ENCODE measurements at places on chromosomes 11 and 22.

DNA sequence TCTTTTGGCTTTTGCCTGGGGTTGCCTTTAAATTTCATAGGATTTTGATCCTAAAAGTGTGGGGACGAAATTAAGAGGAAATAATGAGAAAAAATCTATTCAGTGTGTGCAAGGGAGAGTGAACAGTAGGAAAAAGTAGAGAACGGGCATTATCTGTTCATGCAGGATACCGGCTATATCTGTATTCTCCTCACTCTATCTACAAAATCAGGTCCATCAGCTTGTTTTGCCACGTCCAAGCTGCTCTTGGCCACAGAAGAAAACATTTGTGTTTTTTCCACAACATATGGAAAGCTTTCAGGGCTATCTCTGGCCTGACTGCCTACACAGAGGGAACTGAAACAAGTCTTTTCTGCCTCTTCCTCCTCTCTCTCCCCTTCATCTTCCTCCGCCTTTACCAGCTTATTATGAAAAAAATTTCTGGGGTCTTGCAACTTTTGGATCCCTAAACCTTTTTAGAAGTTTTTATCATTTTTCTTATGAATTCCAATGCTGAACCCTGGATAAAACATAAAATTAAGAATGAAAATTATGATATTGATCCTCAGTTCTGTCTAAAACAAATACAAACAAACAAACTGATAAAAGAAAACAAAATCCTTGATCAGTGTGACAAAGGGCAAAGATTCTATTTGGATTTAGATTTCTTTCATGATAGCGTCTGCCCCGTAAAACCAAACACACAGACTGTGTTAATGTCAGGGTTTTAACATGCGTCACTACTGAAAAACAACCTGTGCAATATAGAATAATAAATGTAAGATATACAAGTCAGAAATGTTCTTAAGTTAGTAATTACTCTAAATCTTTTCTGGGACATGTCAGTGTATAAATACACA, 219.7 kb downstream of the CNTN5 start:
- no peak for DNase-seq

DNA sequence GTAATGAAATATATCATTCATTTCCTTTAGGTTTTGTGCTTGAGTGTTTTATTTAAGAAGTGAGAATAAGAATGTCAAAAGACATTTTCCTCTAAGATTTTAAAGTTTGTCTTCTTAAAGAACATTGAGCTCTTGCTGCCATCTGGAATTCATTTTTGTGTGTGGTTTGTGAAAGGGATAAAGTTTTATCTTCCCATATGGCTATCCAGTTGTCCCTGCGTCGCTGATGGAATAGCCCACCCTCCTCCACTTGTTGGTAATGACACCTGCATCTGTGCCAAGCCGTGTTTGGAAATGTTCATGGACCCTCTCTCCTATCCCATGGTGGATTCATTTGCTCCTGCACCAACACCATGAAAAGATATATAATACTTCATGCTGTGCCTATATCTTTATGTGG, 901.5 kb downstream of the BRD1 start:
- DNase-seq: no peak

- no peak for DNase-seq
Observed at GRCh38 chr11:130749216-130749615, 167.1 kb downstream of the SNX19 start.

- no peak for DNase-seq
Observed at GRCh38 chr22:27895600-27895999, 23.5 kb downstream of the PITPNB start.

DNA sequence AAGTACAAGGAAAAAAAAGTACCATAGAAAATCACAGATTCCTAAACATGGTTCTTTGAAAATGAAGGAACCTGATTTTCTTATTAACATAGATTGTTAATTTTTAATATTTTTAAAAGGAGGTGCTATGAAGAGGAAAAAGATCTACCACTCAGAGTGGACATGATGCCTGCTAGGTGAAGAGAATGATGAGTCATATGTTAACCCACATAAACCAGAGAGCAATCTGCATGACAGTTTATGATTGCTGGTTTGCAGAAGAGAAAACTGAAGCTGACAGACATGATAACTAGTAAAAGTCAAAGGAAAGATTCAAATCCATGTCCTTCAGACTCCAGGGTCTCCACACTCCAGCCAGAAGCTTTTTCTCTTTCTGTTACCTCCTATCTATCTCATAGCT, 1231.7 kb downstream of the LRRC4C start:
- DNase-seq: no peak

DNA sequence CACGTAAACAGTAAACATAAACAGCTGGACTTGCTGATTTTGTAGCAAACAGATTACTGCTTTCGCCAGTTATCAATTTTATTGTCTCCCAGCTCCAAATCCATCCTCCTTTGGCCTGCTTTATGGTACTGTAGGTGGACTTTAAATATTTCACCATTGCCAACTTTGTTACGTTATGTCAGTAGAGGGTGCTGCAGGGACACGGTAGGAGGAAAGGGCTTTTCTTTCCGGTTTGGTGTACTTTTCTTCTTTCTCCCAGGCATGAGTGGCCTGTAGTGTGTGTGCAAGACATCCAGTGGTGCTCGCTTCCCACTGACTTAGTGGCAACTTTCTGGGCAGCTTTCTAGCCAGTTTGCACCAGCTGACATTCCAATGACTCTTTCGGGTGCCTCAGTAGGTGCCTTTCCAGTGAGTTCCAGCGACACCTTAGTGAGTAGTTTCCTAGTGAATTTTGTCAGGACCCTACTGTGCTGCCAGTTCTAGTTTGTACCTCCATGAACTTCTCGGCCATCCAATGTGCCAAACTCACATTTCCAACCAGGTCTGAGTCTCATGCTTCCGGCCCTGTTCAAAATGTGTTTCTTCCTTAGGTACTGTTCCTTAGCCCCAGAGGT, 267.6 kb upstream of the TENM4 start:
- DNase-seq: peak; percentile 60

- DNase-seq: peak; percentile 61
Observed at GRCh38 chr11:129766898-129767604, 48.6 kb upstream of the TMEM45B start.

DNA sequence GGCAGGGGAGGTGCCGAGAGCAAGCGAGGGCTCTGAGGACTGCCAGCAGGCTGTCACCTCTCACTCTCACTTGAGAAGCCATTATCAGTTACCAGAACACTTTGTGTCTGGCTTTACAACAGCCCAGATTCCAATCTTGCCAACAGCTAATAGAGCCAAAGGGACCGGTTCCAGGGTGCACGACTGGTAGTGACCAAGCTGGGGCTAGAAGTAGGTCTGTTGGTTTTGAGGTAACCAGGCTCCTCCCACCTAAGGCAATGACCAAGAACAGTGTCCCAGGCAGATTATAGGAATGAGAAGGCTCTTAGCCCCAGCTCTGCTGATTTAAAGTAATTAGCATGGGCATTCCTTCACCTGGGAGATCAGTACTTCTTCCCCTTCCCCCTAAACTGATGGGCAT, 7.2 kb upstream of the IL10RA start:
- DNase-seq: no peak

DNA sequence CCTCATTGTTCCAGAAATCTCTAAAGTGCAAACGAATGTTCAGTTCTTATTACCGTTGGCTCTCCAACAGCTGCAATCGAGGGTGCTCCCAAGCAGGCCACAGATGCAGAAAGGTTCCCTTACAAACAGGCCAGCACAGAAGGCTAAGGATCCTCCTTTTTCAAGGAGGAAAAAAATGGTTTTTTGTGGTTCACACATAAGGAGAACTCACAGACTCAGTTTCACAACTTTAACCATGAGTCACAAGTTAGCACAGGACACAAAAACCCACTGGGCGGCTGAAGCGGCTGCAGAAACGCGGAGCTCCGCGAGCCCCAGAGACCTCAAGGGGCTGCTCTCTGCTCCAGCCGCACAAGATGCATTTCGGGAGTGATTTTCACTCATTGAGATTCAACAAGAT, 98.2 kb upstream of the PRR5 start:
- no peak for DNase-seq

- DNase-seq: peak; percentile 78
Observed at GRCh38 chr11:75492181-75492820, 33.4 kb downstream of the GDPD5 start.

- DNase-seq: no peak
Observed at GRCh38 chr11:116596346-116597260, 176.2 kb downstream of the BUD13 start.

- no peak for DNase-seq
Observed at GRCh38 chr22:50105208-50106100, 15.6 kb downstream of the MOV10L1 start.

DNA sequence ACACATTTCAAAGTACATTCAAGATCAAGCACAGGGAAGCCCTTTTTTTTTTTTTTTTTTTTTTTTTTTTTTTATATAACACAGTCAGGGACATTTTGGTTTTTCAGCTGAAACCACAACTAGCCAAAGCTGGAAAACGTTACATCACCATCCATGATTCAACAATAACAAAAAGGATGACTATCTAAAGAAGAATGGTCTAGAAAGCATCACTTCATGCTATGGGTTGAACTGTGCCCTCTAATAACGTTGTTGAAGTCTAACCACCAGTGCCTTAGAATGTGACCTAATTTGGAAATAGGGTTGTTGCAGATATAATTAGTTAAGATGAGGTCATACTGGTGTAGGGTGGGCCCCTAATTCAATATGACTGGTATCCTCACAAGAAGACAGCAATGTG, 46.6 kb downstream of the MTMR2 start:
- DNase-seq: no peak

DNA sequence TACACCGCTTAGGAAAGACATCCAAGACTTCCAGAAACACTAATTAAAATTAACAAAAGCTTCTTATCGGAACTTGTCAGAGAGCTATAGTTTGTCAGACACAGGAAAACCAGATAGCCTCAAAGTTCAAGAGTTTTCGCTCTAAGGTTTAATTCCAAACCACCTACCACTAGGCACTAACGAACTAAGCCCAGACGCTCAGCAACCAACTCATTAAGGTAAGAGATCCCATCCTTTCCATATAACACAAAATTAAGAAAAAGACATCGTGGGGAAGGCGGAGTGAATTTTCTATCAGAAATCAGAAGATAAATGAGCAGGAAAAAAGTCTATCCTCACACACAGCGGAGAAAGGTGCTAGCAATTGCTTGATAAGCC, 382 bp downstream of the IMMP1L start:
- peak; percentile 53 for DNase-seq

- DNase-seq: no peak
Observed at GRCh38 chr11:133530501-133530835, 1.8 kb downstream of the OPCML start.

GRCh38 chr11:76495019-76495418, 50.2 kb downstream of the EMSY start:
- no peak for DNase-seq

- no peak for DNase-seq
Observed at GRCh38 chr22:38755155-38755910, 465 bp downstream of the SUN2 start.

GRCh38 chr22:47927648-47928210, 1165.3 kb downstream of the TBC1D22A start:
- DNase-seq: no peak

DNA sequence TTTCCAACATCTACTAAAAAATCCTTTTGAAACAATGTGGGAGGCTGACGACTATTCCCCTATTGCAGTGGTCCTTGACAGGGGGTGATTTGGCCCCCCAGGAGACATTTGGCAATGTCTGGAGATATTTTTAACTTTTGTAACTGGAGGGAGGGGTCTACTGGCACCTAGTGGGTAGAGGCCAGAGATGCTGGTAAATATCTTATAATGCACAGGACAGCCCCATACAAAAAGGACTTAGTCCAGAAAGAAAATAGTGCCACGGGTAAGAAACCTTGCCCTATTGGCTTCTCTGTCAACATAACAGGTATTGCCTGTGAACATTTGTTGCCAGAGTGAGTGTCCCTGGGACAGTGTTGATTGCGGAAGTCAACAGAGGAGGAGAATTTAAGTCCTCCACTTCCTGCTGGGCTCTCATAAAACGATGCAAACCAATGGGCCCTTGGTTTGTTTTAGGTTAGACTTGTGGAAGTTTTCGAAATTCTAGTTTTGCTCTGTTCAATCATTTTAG, 101.6 kb downstream of the MAML2 start:
- DNase-seq: no peak

DNA sequence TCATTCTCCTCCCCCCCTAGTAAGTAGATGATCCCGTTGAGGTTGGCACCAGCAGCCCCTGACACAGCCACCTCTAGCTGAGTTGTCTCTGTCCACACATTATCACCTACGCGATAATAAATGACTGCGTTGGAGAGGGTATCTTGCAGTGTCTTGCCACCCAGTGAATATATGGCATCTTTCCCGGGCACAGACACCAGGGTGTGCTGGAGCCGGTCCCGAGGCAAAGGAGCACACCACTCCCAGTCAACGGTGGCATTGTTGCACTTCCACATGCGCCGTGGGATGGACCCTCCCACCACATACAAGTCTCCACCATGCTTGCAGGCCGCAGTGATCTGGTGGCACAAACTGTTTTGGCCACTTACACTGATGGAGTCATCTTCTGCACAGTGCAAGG, 5.4 kb downstream of the KBTBD4 start:
- DNase-seq: no peak

DNA sequence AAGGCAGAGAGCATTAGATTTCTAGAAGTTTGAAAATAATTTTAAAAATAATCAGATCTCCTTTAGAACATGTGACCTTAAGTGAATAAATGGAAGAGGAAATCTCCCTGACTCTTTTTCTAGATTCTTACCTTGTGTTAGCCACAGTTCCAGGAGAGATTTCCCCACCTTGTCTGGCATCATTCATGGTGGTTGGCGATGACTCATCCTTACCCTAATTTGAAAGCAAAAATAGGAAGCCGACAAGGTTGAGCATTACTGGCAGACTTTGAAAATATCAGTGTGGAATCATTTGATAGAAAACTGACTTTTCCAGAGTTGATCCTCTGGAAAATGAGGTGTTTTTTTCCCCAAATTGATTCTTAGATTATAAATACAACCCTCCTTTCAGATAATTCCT, 48.1 kb downstream of the CNTN5 start:
- DNase-seq: no peak

GRCh38 chr11:125049164-125049792, 13.8 kb upstream of the SLC37A2 start:
- DNase-seq: no peak

- peak; percentile 62 for DNase-seq
Observed at GRCh38 chr11:6251120-6251733, 8.4 kb upstream of the CCKBR start.

GRCh38 chr11:12793065-12793464, 118.8 kb downstream of the TEAD1 start:
- DNase-seq: no peak

Data from Kasumi-1 (cell line).